ENCODE measurements at places on chromosomes 6 and 20.
A peak's percentile ranks its signal among the peaks of the same experiment; 100 is the strongest.

GRCh38 chr6:57072108-57072507 lies 17.9 kb upstream of the ZNF451 start:
- H3K27me3 ChIP-seq = no peaks in the 10 kb centered on the region
- H3K27ac ChIP-seq = no peak overlapping the region
- peaks cover 3% of the 10 kb centered on the region for H3K36me3 ChIP-seq
- no peak for DNase-seq
- no peak overlapping the region for H3K4me3 ChIP-seq

GRCh38 chr6:131877999-131878789 lies 70.4 kb downstream of the ENPP1 start:
- peaks cover 24% of the 10 kb centered on the region for H3K36me3 ChIP-seq
- peaks cover 3% of the 10 kb centered on the region for H3K27me3 ChIP-seq
- peaks cover 3% of the 10 kb centered on the region for H3K4me1 ChIP-seq
- no peak for DNase-seq

GRCh38 chr6:167152862-167153261 lies 4.9 kb downstream of the GPR31 start:
- no peak overlapping the region for H3K27ac ChIP-seq
- peaks cover 2% of the 10 kb centered on the region for H3K27me3 ChIP-seq
- no peaks in the 10 kb centered on the region for H3K36me3 ChIP-seq
- no peak for DNase-seq
- no peak overlapping the region for H3K4me3 ChIP-seq

- no peak for DNase-seq
- no peaks in the 10 kb centered on the region for H3K4me1 ChIP-seq
- no peaks in the 10 kb centered on the region for H3K36me3 ChIP-seq
- H3K27me3 ChIP-seq = no peaks in the 10 kb centered on the region
- H3K27ac ChIP-seq = no peak overlapping the region
- no peak overlapping the region for H3K4me3 ChIP-seq
Measured at GRCh38 chr6:162917506-162917905, 189.7 kb downstream of the PACRG start.

DNA sequence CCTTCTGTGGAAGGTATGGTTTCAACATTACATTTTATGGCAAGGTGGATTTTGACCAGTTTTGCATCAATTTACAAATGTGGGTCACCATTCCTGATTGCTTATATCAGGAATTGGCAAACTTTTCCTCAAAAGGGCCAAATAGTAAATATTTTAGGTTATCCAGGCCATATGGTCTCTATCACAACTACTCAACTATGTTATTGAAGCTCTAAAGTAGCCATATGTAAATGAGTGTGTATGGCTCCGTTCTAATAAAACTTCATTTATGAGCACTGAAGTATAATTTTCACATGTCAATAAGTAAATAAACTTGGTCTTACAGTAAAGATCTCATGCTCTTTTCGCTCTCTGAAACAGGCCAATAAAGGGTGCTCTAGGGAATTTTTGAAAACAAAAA lies 362.7 kb upstream of the SASH1 start:
- no peak overlapping the region for H3K27ac ChIP-seq
- no peak for DNase-seq
- H3K36me3 ChIP-seq = no peaks in the 10 kb centered on the region
- no peaks in the 10 kb centered on the region for H3K4me1 ChIP-seq
- no peaks in the 10 kb centered on the region for H3K27me3 ChIP-seq
- no peak overlapping the region for H3K4me3 ChIP-seq

- DNase-seq = no peak
- H3K4me1 ChIP-seq = peaks cover 2% of the 10 kb centered on the region
- no peak overlapping the region for H3K4me3 ChIP-seq
Measured at GRCh38 chr6:144140867-144141266, 9.4 kb upstream of the STX11 start.

DNA sequence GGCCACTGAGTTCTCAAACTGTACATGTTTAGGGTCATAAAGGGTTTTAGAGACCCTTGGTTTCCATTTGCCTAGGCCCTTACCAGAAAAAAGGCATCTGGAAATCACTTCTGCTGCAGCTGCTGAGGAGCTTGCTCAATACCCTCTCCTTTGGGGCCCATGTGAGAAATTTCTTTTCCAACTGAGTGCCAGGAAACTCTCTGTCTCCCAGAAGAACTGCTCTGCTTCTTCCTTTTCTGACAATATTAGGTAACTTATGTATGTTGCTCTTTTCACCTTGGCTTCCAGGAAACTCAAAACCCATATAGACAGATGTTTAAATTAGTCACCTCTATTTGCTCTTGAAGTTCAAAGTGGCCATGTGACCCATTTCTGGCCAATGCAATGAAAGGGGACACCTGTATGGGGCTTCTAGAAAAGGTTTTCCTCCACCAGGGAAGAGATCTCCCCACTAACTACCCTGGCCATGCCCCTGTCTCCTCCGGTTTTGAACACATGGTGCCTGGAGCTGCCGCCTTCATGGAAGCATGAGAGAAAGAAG lies 121.6 kb downstream of the PREX1 start:
- H3K27ac ChIP-seq = no peak overlapping the region
- H3K36me3 ChIP-seq = peaks cover 45% of the 10 kb centered on the region
- no peak overlapping the region for H3K4me3 ChIP-seq
- no peak for DNase-seq

DNA sequence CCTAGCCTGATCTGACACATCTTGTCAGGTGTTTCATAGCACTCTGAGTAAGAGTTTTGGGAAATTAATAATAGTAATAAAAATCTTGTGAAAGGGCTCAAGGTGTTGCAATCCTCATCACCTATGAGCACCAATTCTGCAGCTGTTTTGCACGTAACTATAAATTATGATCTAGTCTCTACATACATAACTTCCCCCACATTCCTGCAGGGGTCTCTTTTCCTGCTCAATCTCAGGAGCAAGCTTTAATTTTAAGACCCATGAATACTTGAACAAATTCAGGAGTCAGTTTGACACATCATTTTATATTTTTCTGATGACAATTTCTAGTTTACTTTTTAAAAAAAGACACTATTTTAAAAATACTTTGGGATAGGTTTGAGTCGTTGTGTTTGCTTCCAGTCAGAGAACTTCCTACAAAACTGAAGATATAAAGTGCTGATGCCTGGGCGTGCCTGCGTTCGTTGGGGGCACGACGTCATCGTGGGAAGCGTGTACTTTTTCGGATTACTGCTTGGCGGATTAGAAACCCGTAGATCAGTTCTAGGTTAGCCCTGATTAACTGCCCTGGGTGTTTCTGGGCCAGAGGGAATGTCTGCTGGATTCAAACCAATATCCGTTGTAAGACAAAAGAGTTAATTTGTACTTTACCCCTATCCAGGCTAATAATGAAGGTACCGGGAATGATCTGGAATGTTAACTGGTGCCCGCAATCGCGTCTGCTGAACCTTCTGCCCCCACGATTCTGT lies 1.0 kb upstream of the E2F3 start:
- peaks cover 31% of the 10 kb centered on the region for H3K4me1 ChIP-seq
- peak overlapping the region; percentile 97 for H3K4me3 ChIP-seq
- no peaks in the 10 kb centered on the region for H3K27me3 ChIP-seq
- H3K27ac ChIP-seq = peak overlapping the region; percentile 99

- H3K27me3 ChIP-seq = no peaks in the 10 kb centered on the region
- H3K4me3 ChIP-seq = no peak overlapping the region
- no peak for DNase-seq
- H3K4me1 ChIP-seq = no peaks in the 10 kb centered on the region
- no peak overlapping the region for H3K27ac ChIP-seq
Measured at GRCh38 chr6:14921170-14921569, 324.7 kb upstream of the JARID2 start.

- H3K27ac ChIP-seq = no peak overlapping the region
- H3K27me3 ChIP-seq = peaks cover 3% of the 10 kb centered on the region
- H3K36me3 ChIP-seq = no peaks in the 10 kb centered on the region
- no peak overlapping the region for H3K4me3 ChIP-seq
Measured at GRCh38 chr6:4979426-4979825, 24.4 kb downstream of the RPP40 start.

- no peaks in the 10 kb centered on the region for H3K36me3 ChIP-seq
Measured at GRCh38 chr20:46416421-46416820, 10.0 kb upstream of the ELMO2 start.

DNA sequence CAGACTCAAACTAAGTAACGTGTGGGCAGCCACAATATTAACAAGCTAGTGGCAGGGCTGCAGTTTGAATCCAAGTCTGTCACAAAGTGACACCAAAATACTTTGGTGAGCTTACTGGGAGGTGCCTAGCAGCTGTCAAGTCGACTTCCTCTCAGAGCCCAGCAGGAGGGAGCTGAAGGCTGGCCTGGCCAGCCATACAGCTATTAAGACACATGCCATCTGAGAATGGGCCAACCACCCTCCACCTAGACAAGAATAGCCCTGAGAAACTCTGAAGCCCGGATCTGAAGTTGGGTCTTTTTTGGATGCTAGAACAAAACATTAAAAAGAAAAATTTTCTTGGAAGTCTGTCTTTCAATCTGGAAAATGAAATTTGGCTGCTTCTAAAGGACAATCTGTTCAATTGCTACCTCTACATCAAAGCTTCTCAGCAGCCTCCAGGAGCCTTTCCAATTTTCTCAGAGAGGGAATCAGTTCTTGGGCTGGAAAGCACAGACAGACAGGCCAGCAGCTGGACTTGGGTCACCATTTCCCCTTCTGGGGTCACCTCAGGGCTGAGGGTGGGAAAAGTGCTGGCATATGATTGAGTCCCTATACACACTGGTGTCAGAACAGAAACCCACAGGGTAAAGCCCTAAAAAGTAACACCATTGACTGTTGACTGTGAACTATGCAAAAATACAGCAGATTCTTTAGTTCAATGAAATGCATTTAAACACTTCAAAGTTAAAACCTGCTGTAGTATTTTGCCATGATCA lies 42.9 kb downstream of the UQCC1 start:
- H3K4me1 ChIP-seq = peaks cover 1% of the 10 kb centered on the region
- no peak overlapping the region for H3K4me3 ChIP-seq
- H3K36me3 ChIP-seq = peaks cover 35% of the 10 kb centered on the region
- no peak for DNase-seq

- H3K4me1 ChIP-seq = peaks cover 48% of the 10 kb centered on the region
- H3K36me3 ChIP-seq = peaks cover 26% of the 10 kb centered on the region
- peak overlapping the region; percentile 86 for H3K4me3 ChIP-seq
- H3K27me3 ChIP-seq = peaks cover 19% of the 10 kb centered on the region
- peak overlapping the region; percentile 86 for H3K27ac ChIP-seq
Measured at GRCh38 chr6:127518191-127518709, 885 bp downstream of the MTCL3 start.

GRCh38 chr6:138371720-138372119 lies 6.0 kb upstream of the SMIM28 start:
- no peaks in the 10 kb centered on the region for H3K36me3 ChIP-seq
- H3K4me1 ChIP-seq = peaks cover 2% of the 10 kb centered on the region
- H3K27ac ChIP-seq = no peak overlapping the region
- no peak overlapping the region for H3K4me3 ChIP-seq

GRCh38 chr6:89054208-89054607 lies 26.3 kb upstream of the PNRC1 start:
- H3K36me3 ChIP-seq = no peaks in the 10 kb centered on the region
- H3K4me1 ChIP-seq = peaks cover 8% of the 10 kb centered on the region
- H3K27me3 ChIP-seq = peaks cover 4% of the 10 kb centered on the region
- DNase-seq = no peak

GRCh38 chr20:39641423-39641822 lies 679.3 kb downstream of the DHX35 start:
- no peak overlapping the region for H3K27ac ChIP-seq
- H3K4me1 ChIP-seq = no peaks in the 10 kb centered on the region
- H3K27me3 ChIP-seq = no peaks in the 10 kb centered on the region
- H3K36me3 ChIP-seq = no peaks in the 10 kb centered on the region
- no peak for DNase-seq
- H3K4me3 ChIP-seq = no peak overlapping the region
